ENCODE measurements at places on chromosomes 13 and 19.

DNA sequence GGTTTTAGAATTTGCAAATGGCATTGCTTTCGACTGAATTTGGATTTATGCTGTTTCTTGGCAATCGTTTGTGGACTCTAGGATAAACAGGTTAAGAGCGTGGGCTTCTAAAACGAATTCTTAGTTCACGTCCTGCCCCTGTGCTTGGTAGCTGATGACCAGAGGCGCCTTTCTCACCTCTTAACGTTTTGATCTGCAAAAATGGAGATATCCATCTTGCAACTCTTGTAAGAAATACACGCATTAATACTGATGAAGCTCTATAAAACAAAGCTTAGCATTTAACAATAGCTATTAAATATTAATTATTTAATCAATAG lies 580 bp upstream of the KATNAL1 start:
- no peak for DNase-seq

DNA sequence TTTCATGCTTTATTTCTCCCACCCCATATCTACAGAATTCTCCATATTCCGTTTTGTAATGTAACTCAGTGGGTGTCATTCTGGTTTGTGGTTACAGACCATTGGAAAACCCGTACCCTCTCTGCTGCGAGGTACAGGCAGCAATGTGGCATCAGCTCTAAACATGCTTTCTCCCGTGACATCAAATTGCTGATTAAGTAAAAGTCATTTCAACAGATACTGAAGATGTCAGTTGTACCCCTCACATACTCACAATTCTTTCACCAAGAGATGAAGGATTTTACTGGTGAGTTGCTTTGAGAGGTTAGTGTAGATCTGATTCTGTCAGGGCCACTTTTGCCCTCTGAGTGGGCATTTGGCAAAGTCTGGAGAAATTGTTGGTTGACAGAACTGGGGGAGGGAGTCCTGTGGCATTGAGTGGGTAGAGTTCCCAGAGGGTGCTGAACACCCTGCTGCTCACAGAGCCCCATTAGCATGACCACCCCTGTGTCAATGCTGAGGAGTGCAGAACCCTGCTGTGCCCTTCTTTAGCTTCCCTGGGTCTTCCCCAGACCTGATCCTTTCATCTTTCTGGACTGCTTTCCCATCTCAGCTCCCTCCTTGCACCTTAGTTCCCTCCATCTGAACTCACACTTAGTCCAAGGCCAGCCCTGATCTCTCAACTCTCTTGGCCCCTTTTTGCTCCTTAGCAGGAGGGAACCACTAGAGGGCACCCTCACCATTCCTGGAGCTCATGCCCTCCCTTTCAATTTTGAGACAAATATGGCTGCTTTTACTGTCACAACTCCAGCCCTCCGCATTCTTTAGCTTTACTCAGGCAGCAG lies 39.9 kb upstream of the CEACAM8 start:
- DNase-seq, result peak; percentile 34

DNA sequence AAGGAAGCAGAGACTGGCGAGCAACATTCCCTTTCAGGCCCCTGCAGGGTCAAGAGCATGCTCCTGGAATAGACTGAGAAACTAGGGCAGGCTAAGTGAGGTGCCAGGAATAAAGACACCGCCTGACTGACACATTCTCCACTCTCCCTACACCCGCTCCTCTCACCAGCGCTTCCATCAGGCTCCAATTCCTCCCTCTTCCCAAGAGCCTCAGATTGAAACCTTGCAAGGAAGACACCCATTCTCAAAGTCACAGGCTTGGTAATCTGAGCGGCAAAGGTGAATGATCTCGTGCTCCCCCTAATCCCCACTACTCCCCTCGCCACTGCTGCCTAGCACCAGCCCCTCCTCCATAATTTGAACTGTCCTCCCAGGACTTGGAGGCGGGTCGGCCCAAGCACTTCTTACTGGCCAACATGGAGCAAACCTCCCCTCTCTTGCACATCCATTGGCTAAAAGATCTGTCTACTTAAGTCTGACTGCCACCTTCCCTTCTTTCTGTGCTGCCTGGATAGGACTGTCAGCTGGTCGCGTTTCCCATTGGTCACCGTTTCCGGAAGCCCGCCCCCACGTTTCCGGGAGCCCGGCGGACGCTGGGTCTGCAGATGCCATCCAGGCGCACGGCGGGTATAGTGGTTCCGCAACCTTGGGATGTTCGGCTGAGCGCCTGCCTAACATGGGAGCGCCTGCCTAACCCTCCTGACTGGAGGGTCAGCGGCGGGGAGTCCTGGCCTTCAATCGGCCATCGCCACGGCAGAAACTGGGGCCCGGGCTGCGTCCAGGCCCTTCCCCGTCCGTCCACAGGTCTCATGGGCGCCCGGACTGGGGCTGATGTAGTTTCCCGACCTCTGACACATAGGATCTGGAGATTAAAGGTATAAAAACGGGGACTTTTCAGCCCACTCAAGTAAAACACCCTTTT lies 33.6 kb downstream of the ZNF383 start:
- DNase-seq, result peak; percentile 93

GRCh38 chr13:91813253-91813652 lies 414.8 kb downstream of the GPC5 start:
- no peak for DNase-seq

- no peak for DNase-seq
Observed at GRCh38 chr19:35871611-35872010, 3.2 kb downstream of the APLP1 start.

- DNase-seq, result peak; percentile 73
Observed at GRCh38 chr19:48970923-48971395, 5.8 kb downstream of the FTL start.

DNA sequence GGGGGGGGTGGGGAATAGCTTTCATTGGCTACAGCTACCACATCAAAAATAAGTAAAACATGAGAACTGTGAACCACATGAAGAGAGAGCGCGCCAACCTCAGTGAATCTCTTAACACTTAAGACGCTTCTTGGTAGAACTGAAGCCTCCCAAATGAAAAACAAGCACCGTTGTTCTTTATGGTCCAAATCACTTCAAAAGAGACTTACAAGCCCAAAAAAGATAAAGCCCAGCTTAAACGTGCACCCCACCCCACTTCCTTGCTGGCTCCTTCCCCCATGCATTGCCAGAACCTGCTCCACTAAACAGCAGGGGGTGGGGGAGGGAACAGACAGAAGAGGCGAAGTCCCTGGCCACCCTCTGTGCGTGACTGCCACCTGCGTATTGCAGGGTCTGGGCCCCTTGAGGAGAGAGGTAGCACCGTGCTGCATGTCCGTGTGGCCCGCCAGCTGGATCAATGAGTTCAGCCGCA lies 479.1 kb downstream of the FOXO1 start:
- DNase-seq, result no peak

GRCh38 chr19:49593233-49594113 lies 2.5 kb downstream of the PRR12 start:
- peak; percentile 93 for DNase-seq

GRCh38 chr19:58098682-58098998 lies 609 bp upstream of the ZSCAN18 start:
- DNase-seq, result no peak

GRCh38 chr13:47976325-47976724 lies 24.7 kb downstream of the SUCLA2 start:
- peak; percentile 40 for DNase-seq

GRCh38 chr19:28426730-28427225 lies 786.2 kb downstream of the UQCRFS1 start:
- peak; percentile 73 for DNase-seq

Data from fibroblast of skin of scalp (primary cell).